ENCODE measurements at places on chromosomes 7 and 10. TPM values are rescaled to one million over a fixed set of nuclear protein-coding genes. Genes with fewer than 3 reads are reported as not detected.

Gene LRRTM3
- under 0.01 TPM for total RNA-seq

Gene CDC14C
- not detected for total RNA-seq

Gene BHLHA15
- not detected for total RNA-seq

Gene MRM2
- total RNA-seq, result 20.7 TPM

Gene TEX36
- total RNA-seq, result 2.1 TPM

Gene SAMD9
- total RNA-seq, result 18.3 TPM

Gene OR2A1
- total RNA-seq, result 0.27 TPM

Gene CCDC146
- total RNA-seq, result 2.0 TPM
